ENCODE measurements at places on chromosomes 11 and 22.
A peak's percentile ranks its signal among the peaks of the same experiment; 100 is the strongest.

GRCh38 chr11:120400564-120401364 is 64.6 kb downstream of the ARHGEF12 start:
- DNase-seq: no peak

GRCh38 chr11:16087886-16088285 is 268.5 kb downstream of the SOX6 start:
- no peak for DNase-seq

DNA sequence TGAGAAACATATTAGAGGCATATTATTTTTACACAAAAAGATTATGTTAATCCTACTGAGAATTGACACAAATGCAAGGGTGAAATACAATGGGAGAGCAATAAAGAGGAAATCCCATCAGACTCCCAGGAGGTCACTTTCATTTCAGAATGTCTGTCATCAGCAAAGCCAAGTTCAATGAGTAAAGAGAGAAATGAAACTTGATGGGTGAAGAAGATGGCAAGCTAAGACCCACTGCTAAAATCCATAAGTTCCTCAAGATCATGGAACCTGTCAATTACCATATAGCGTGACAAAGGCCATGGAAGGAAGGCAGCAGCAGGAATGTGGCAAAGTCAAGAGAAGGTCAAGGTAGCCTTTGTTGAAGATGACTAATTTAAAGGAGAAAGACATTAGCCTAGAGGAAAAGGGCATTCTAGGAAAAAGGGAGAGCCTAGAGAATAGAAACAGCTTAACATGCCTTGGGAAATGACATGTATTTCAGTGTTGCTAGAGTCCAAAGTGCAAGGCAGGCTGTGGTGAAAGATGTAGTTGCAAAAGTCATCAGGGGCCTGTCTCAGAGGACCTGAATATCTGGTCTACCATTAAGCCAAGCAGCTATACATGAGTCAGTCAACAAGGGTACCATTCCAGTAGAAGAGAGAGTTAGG is 43.1 kb downstream of the FAM168A start:
- DNase-seq: no peak

DNA sequence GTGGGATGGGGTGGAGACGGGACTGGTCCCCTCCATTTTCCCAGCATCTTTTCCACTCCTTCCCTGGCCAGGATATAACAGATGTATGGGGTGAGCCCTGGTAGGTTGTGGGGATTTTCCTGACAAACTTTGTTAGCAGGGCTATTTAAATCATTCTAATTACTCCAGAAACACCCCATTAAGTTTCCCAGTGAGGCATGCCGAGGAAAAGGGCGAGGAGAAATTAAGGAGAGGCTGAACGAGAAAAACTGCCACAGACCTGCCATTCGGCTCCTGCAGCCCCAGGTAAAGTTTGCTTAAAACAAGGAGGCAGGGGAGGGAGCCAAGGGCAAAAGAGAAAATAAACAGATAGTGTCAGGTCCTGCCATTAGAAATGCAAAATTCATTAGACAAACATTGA is 428.2 kb downstream of the BUD13 start:
- DNase-seq: no peak

- peak; percentile 68 for DNase-seq
Measured at GRCh38 chr11:134275534-134276395, at the start of gene GLB1L3. Gene GLB1L3, plus strand, starts transcription at chr11:134276379. Its CDS starts 362 bp downstream, at chr11:134276741.

All from stimulated activated CD8-positive, alpha-beta memory T cell treated with anti-CD3 and anti-CD28 coated beads, Interleukin-12 subunit alpha, Interleukin-12 subunit beta, amount 100 ng/mL, for 1 hour (primary cell).